ENCODE measurements at places on chromosomes 7 and 10. TPM values are rescaled to one million over a fixed set of nuclear protein-coding genes. Genes with fewer than 3 reads are reported as not detected.

DNA sequence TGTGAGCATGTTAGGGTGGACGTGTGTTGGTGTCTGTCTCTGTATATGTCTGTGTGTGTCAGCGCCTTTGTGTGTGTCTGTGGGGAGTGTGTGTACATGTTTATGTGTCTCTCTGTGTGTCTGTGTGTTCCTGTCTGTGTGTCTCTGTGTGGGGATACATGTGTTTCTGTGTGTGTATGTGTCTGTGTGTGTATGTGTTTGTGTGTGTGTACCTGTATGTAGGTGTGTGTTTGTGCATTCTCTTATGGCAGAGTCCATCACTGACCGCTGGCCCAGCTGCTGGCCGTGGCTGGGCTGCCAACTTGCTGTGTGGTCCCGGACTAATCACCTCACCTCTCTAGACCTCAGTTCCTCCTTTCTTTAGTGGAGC lies 54.6 kb downstream of the PALD1 start:
- no peak overlapping the region for H3K27ac ChIP-seq
- H3K27me3 ChIP-seq, result peaks cover 3% of the 10 kb centered on the region
- H3K36me3 ChIP-seq, result no peaks in the 10 kb centered on the region
- H3K4me1 ChIP-seq, result no peaks in the 10 kb centered on the region
- DNase-seq, result no peak

DNA sequence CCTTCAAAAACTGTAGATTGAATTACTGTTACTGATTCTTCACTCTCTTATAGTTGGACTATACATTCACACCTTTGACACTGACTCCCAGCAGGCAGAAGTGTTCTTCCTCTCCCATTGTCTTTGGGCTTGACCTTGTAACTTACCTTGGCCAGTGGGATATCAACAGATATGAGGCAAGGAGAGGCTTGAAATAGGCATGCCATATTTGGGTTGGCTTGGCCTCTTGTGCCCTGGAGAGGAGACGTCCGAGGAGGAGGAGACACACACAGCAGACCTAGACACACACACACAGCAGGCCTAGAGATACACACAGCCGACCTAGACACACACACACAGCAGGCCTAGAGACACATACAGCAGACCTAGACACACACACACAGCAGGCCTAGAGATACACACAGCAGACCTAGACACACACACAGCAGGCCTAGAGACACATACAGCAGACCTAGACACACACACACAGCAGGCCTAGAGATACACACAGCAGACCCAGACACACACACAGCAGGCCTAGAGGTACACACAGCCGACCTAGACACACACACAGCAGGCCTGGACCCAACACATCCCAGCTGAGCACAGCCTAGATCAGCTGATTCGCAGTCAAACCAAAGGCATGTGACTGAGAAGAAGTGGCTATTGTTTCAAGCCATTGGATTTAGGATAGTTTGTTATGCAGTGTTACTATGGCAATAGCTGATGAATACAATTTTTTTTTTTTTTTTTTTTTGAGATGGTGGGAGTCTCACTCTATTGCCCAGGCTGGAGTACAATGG lies 12.5 kb upstream of the GNA12 start:
- H3K4me1 ChIP-seq, result peaks cover 5% of the 10 kb centered on the region
- no peak overlapping the region for H3K4me3 ChIP-seq
- H3K27ac ChIP-seq, result no peak overlapping the region
- no peak for DNase-seq
- no peaks in the 10 kb centered on the region for H3K27me3 ChIP-seq

The COL17A1 gene
- 0.16 TPM for total RNA-seq

- H3K4me3 ChIP-seq, result no peak overlapping the region
- peaks cover 6% of the 10 kb centered on the region for H3K4me1 ChIP-seq
- DNase-seq, result no peak
- H3K27me3 ChIP-seq, result no peaks in the 10 kb centered on the region
- H3K27ac ChIP-seq, result no peak overlapping the region
These were observed 28.4 kb downstream of the UBE2D4 start for GRCh38 chr7:43954524-43955228.

DNA sequence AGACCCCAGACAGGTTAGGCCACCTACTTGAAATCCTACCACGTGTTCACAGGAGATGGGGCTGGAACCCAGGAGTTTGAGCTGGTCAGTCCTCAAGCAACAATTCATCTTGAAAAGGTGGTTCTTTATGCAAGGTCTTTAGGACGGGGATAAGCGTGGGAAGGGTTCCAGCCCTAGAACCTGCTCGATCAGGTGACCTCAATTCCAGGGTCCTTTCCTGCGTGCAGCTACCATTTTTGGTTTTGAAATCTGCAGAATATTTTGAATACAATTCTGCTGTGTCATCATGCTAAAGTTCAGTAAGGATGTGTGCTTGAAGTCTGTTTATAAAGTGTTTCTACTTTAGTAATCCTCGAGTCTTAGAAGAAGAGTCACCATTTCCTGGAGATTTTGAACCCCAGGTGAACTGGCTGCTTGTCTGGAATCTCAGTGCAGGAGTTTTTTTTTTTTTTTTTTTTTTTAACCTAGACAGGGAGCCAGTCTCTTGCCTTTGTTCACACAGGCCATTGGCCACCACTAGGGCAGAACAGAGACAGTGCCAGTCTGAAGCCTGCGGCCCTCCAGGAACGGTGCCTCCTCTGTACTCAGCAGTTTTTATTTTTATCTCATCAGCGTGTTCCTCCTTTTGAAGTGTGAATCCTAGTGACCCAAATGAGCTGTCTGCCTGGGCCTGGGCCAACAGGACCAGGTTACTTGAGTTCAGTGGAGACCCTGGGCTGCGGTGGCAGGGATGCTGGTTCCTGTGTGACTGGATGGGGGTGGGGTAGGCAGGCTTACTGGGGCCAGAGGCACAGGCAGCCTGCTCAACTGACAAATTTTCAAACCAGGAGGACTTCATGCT lies 54.6 kb downstream of the EEPD1 start:
- peak overlapping the region; percentile 74 for H3K27ac ChIP-seq
- H3K4me1 ChIP-seq, result peaks cover 46% of the 10 kb centered on the region
- no peaks in the 10 kb centered on the region for H3K36me3 ChIP-seq

The ITGB1 gene
- total RNA-seq, result 211 TPM

- H3K36me3 ChIP-seq, result no peaks in the 10 kb centered on the region
- peak; percentile 47 for DNase-seq
- H3K4me3 ChIP-seq, result no peak overlapping the region
- peaks cover 37% of the 10 kb centered on the region for H3K4me1 ChIP-seq
- H3K27ac ChIP-seq, result peak overlapping the region; percentile 91
These were observed 201.0 kb upstream of the ADARB2 start for GRCh38 chr10:1938317-1938716.

GRCh38 chr10:80540136-80540535 lies 2.4 kb downstream of the SH2D4B start:
- no peak for DNase-seq
- no peaks in the 10 kb centered on the region for H3K36me3 ChIP-seq
- no peak overlapping the region for H3K4me3 ChIP-seq
- H3K4me1 ChIP-seq, result peaks cover 15% of the 10 kb centered on the region

DNA sequence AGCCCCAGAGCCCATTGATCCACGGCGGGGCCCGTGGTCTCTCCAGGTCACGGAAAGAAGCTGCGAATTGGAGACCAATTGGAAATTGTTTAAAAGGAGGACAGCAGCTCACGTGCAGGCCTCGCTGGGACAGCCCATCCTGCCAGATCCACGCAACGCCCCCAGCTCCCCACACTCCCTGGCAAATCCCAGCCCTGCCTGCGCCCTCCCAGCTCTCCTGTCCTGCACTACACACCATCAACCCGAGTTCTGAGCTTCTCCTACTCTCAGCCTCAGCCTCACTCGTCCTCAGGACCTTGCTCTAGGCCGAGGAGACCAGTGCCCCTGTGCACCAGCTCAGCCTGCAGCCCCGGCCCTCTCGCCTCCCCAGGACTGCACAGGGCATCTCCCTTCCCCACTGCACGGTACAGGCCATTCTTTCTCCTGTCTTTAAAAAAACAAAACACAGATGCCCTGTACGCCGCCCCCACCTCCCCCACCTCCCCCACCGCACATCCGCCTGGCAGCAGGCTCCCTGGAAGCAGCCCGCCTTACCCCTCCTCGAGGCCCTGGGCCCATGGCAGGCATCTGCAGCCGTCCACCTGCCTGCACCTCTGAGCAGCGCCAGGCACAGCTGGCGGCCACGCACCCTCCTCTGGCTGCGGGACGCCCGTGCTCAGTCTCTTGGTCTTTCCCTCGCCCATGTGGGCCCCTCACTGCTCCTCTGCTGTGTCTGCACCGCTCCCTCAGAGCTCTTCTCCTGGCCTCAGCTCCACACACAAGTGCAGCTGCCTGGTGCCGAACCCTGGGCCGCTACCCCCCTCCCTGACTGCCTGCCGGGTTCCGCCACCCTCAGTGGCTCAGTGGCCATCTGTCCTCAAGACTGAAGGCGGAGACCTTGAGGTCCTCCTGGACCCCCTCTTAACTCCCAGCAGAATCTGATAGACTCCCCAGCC lies 48.5 kb upstream of the SUN1 start:
- DNase-seq, result no peak
- no peaks in the 10 kb centered on the region for H3K4me1 ChIP-seq
- no peak overlapping the region for H3K4me3 ChIP-seq

DNA sequence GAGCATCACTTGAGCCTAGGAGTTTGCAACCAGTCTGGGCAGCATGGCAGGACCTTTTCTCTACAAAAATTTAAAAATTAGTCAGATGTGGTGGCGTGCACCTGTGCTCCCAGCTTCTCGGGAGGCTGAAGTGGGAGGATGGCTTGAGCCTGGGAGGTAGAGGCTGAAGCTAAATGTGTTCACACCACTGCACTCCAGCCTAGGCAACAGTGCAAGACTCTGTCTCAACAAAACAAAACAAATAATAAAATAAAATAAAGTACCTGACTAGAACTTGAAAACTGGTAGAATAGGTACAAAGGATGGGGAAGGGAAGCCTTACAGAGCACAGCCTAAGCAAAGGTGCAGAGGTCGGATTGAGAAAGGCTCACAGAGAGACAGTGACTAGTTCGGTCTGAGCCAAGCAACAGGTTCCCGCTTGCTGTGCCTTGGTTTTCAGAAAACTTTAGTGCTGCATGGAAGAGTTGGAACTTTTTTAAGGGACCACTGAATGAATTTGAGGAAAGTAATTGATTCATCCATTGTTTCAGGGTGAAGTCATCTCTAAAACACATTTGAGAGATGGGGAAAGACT lies 100.1 kb upstream of the STK17A start:
- H3K4me1 ChIP-seq, result no peaks in the 10 kb centered on the region
- no peaks in the 10 kb centered on the region for H3K27me3 ChIP-seq
- H3K27ac ChIP-seq, result no peak overlapping the region
- no peak overlapping the region for H3K4me3 ChIP-seq
- DNase-seq, result no peak

The C10orf53 gene
- not detected for total RNA-seq

DNA sequence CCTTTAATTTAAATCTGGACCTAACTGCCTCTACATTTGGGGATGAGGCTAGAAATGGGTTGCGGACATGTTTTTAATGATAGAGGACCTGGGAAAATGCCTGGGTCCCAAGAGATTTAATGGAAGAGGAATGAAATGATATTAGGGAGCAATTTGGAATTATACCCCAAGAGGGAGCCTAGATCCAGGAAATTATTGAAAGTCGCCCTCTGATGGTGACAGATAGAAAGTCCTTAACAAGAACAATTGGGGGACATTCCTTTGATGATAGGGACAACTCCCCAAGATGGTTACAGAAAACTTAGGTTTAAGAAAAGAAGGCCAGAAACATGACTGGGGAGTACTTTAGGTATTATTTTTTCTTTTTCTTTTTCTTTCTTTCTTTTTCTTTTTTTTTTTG lies 9.5 kb upstream of the TSGA13 start:
- DNase-seq, result no peak
- no peaks in the 10 kb centered on the region for H3K36me3 ChIP-seq
- H3K27me3 ChIP-seq, result no peaks in the 10 kb centered on the region
- H3K4me1 ChIP-seq, result no peaks in the 10 kb centered on the region

- peaks cover 25% of the 10 kb centered on the region for H3K4me1 ChIP-seq
- H3K27me3 ChIP-seq, result peaks cover 2% of the 10 kb centered on the region
- DNase-seq, result no peak
- no peak overlapping the region for H3K27ac ChIP-seq
- H3K36me3 ChIP-seq, result no peaks in the 10 kb centered on the region
These were observed 1.1 kb downstream of the AUTS2 start for GRCh38 chr7:69599286-69599954.

DNA sequence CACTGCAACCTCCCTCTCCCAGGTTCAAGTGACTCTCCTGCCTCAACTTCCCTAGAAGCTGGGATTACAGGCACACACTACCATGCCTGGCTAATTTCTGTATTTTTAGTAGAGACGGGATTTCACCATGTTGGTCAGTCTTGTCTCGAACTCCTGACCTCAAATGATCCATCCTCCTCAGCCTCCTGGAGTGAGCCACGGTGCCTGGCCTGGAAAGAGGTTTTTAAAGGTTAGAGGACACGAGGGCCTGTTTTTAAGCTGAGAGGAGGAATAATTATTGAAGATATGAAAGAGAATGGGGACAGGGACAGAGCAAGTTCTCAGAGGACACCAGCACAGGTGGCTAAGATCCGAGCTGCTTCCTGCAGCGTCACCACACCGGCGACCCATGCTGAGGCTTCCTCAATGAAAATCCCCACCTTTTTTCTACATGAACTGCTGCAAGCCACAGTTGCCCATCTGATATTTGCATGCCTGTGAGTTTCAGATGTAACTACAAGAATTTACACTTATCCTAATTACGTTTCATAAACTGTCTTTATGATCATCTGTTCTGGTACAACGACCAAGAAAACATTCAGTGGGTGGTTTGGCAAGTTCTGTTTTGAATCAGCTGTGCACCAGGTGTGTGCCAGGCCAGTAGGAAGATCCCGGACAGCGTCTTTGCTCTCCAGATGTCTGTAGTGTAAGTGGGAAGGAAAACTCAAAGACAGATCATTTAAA lies 76.0 kb downstream of the HIP1 start:
- no peak for DNase-seq
- no peaks in the 10 kb centered on the region for H3K4me1 ChIP-seq
- H3K36me3 ChIP-seq, result no peaks in the 10 kb centered on the region
- H3K4me3 ChIP-seq, result no peak overlapping the region
- H3K27ac ChIP-seq, result no peak overlapping the region

GRCh38 chr10:121237718-121238117 lies 360.5 kb downstream of the FGFR2 start:
- DNase-seq, result no peak
- H3K27me3 ChIP-seq, result no peaks in the 10 kb centered on the region
- no peak overlapping the region for H3K4me3 ChIP-seq
- no peaks in the 10 kb centered on the region for H3K4me1 ChIP-seq

The VIM gene
- 704 TPM for total RNA-seq

The ITGA8 gene
- 0.06 TPM for total RNA-seq

The ERVW-1 gene
- 0.16 TPM for total RNA-seq

GRCh38 chr10:78763651-78764395 lies 304.9 kb upstream of the ZMIZ1 start:
- H3K36me3 ChIP-seq, result no peaks in the 10 kb centered on the region
- no peak for DNase-seq
- H3K4me1 ChIP-seq, result no peaks in the 10 kb centered on the region
- H3K27ac ChIP-seq, result no peak overlapping the region
- H3K27me3 ChIP-seq, result no peaks in the 10 kb centered on the region

The CAMK1D gene
- 16.8 TPM for total RNA-seq

DNA sequence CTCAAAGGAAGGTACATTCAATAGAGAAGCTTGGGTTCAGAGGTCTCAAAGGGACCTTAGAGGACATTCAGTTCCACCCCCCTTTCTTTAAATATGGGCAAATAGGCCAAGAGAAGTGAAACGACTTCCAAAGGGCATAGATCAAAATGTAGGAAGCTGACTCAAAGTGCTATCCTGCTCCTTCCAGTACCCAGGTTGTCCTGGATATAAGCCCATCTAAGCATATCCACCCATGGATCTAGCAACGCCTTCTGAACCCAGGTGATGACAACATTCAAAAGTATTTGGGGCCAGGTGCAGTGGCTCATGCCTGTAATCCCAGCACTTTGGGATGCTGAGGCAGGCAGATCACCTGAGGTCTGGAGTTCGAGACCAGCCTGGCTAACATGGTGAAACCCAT lies 5.3 kb downstream of the ATXN7L1 start:
- peaks cover 15% of the 10 kb centered on the region for H3K4me1 ChIP-seq
- H3K4me3 ChIP-seq, result no peak overlapping the region
- H3K27me3 ChIP-seq, result no peaks in the 10 kb centered on the region
- DNase-seq, result no peak
